ENCODE measurements at places on chromosomes 2 and 18.

- DNase-seq, result no peak
These were observed 307.9 kb downstream of the TXNL1 start for GRCh38 chr18:56330366-56331110.

GRCh38 chr2:105380432-105381100 lies 18.3 kb downstream of the FHL2 start:
- no peak for DNase-seq

DNA sequence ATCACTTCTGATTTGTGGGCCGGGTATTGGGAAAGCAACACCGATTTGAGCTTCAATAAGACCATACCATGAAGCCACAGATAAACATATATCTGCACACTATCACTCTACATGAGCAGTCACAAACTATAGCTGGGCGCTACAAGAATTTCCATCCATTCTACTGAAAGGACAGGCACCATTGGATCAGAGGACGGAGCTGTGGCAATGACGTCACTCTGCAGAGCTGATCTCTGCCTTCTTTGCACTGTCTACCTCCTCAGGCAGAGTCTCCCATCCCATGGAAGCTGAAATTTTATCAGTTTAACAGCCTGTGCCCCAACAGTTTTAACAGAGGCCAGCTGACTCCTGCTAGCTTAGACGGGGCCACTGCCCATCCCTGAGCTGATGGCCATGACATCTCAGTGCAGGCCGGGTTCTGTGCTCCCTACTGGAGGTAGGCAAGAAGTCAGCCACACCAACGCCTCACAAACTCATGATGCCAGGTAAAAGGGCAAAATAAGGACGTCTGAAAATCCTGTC lies 389.6 kb upstream of the SALL3 start:
- DNase-seq, result no peak

GRCh38 chr2:11907190-11907589 lies 160.8 kb downstream of the LPIN1 start:
- no peak for DNase-seq

DNA sequence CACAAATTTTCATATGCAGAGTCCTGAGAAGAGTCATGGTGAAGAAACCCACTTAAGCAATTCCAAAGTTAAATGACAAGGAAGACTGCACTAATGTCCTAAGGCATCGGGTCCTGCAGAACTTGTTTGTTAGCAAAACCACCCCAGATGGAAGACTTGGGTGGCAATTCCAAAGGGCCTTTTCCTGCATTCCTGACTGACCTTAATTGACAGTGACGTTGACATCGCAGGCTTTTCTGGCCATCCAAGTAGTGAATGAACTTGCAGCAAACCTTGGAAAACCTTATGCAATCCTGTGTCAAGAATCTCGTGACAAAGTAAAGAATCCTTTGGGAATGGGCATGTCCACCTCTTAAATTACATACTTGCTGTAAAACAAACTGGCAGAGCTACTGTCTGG lies 112.5 kb upstream of the SH3BP4 start:
- no peak for DNase-seq

DNA sequence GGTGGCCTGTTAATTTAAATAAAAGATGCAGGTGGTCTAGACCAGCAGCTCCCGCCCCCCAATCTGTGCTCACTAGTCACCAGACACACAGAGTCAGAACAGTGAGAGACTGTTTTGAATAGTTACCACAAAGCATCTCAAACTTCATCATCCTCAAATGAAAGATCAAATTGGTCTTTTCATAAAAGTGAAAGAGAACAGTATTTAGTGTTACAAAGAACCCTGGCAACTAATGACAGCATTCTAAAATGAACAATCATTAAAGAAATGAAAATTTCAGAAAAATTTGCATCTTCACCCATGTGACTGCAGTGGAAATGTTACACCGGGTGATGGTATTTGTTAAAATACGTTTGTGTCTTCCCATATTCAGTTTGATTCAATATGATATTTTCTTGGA lies 65.5 kb upstream of the PMAIP1 start:
- no peak for DNase-seq

GRCh38 chr18:9766076-9766481 lies 58.0 kb downstream of the RAB31 start:
- DNase-seq, result no peak

- no peak for DNase-seq
These were observed 52.8 kb upstream of the TGIF1 start for GRCh38 chr18:3397031-3397750.

DNA sequence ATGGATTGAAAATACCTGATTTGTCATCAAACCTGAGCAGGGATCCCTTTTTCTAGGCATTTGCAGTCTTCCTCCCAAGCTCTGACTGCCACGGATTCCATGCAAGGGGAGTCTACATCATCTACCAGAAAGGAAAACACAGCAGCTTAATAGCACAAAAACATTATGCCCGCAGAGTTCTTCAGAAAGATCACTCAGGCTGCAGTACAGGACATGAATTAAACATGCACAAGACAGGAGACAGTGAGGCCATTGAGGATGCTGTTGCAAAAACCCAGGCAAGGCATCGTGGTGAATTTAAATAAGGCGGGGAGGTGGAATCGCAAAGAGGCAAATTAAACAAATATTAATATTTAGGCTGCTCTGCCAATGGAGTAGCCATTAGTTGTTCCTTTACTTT lies 88.5 kb downstream of the MRPS9 start:
- no peak for DNase-seq

DNA sequence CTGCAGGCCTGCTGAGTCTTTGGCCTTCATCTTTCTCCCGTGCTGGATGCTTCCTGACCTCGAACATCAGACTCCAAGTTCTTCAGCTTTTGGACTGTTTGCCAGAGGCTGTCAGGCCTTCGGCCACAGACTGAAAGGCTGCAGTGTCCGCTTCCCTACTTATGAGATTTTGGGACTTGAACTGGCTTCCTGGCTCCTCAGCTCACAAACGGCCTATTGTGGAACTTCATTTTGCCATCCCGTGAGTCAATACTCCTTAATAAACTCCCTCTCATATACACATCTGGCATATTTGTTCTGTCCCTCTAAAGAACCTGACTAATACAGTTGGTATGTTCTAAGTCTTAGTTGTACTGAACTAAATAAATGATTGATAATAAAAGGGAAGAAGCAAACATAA lies 702.8 kb upstream of the LINC00305 start:
- DNase-seq, result peak; percentile 41

- peak; percentile 85 for DNase-seq
These were observed 901 bp downstream of the ICA1L start for GRCh38 chr2:202870431-202871299.

DNA sequence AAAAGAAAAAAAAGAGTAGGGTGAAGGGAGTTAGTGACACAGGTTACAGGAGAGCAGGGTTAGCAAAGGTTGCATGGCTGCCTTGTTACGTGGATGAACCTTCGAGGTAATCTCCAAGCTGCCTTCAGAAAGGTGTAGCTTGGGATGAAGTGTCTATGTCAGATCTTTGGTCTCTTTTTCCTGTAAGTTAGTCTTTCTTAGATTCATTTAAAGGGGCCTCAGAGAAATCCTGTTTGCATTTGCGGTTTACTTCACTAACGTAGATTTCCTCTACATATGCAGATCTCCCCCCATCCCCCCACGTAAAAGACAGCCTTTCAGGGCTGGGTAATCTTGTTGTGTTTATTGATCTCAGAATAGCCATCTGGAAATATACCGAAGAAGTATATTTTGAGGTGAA lies 83.7 kb downstream of the MTA3 start:
- DNase-seq, result no peak

GRCh38 chr2:77232909-77233425 lies 289.2 kb downstream of the LRRTM4 start:
- DNase-seq, result no peak

- DNase-seq, result no peak
These were observed 29.2 kb downstream of the ANKRD44 start for GRCh38 chr2:197281421-197281820.

- peak; percentile 50 for DNase-seq
These were observed 283.2 kb downstream of the INSIG2 start for GRCh38 chr2:118371515-118371914.

DNA sequence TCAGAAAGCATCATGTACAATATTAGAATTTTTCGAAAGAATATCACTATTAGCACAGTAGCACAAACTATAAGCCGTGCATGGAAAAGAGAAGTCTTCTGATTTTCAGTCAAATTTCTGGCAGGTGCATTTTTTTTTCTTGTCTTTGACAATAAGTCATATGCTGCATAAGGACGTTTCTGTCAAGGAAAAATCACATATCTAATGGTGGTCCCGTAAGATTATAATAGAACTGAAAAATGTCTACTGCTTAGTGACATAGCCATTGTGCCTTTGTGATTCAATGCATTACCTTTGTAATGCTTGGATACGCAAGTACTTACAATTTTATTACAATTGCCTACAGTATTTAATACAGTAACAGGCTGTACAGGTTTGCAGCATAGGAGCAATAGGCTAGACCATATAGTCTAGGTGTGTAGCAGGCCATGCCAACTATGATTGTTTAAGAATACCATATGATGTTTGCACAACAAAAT lies 329.3 kb downstream of the LRRTM4 start:
- no peak for DNase-seq

DNA sequence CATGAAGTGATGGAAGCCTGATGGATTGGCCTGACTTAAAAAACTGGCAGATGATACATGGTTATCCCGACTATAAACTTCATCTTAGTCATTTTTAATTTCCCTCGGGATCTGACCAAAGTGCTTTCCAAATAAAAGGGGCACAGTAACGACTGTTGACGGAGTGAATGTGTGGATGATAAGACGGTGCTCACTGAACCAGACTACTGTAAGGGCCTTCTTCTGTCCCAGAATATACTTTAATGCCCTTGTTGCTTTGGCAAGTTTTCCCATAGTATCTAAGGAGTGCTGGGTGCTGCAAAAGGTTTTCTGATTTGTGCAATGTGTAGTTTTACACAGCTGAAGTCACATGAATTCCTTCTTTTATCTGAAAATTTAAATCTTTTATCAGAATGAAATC lies 373.5 kb downstream of the DSEL start:
- no peak for DNase-seq

DNA sequence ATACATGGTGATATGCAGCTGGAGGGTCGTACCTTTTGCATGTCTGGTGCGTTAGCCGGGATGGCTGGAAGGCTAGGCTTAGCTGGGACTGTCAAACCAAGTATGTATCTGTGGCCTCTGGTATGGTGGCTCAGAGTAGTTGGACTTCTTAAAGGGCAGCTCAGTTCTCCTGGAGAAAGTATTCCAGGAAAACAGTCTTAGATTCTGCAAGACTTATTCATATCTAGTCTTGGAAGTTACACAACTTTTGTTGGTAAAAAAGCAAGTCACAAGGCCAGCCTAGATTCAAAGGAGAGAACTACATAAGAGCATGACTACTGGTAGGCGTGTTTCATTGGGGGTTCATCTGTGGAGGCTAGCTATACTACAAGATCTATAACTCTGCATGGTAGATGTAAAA lies 45.5 kb downstream of the EML4 start:
- no peak for DNase-seq

- no peak for DNase-seq
These were observed 858.5 kb upstream of the PIK3C3 start for GRCh38 chr18:41096504-41096903.

DNA sequence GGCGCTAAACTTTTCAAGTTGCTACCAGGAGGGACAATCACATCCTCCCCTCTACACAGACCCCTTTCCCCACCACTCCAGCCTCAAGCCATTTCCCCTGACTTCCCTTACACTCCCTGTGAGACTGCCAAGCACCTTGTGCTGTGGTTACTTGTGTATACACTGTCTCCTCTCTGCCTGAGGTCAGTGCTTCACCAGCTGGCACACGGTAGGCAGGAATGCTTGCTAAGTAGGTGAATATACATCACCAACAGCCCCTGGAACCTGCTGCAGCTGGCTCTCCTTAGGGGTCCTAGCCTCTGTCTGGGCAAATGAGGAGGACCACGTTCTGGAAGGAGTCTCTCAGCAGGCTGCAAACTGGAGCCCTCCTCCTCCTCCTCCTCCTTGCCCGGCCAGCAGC lies 38.3 kb upstream of the ACAA2 start:
- DNase-seq, result no peak

GRCh38 chr2:189147361-189147760 lies 32.2 kb downstream of the COL5A2 start:
- DNase-seq, result no peak

GRCh38 chr2:222288590-222289277 lies 10.1 kb downstream of the PAX3 start:
- no peak for DNase-seq

DNA sequence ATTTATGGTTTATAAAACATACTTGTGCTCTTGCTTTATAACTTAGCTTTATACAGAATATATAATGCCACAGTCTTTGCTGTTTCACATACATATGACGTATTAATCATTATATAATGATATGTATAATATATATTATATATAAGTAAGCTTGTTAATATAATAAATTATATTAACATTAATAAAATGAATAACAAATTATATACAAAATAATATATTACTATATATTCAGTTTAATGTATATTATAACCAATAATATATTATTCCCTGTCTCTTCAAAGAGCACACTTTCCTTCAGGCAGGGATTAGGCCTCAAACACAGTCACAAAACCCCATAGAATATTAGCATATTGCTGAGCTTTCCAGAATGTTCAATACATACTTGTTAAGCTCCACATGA lies 427.6 kb downstream of the NCKAP5 start:
- no peak for DNase-seq

- DNase-seq, result no peak
These were observed 900 bp downstream of the SLC40A1 start for GRCh38 chr2:189579585-189580186.

- DNase-seq, result no peak
These were observed 407.1 kb downstream of the CDH19 start for GRCh38 chr18:66196805-66197204.

DNA sequence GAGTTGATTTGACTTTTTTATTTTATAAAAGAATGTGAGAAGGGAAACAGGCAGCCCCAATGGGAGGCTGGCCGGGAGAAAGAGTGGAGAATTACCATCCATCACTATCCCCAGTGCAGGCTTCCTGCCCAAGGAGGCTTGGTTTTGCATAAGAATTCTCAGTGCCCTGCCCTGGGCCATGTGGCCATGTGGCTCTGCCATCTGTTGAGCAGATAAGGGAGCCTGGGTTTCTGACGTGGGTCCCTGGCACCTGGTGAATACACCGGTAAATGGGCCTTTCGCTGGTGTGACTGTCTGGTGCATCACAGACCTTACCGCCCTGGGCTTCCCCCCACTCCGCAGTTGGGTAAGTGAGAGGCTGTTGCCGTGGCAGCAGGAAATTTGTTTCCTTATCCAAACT lies 54.5 kb upstream of the TMEM163 start:
- no peak for DNase-seq

GRCh38 chr2:100238471-100238870 lies 83.8 kb downstream of the LONRF2 start:
- DNase-seq, result no peak

GRCh38 chr2:161836664-161837063 lies 212.4 kb downstream of the SLC4A10 start:
- DNase-seq, result no peak

DNA sequence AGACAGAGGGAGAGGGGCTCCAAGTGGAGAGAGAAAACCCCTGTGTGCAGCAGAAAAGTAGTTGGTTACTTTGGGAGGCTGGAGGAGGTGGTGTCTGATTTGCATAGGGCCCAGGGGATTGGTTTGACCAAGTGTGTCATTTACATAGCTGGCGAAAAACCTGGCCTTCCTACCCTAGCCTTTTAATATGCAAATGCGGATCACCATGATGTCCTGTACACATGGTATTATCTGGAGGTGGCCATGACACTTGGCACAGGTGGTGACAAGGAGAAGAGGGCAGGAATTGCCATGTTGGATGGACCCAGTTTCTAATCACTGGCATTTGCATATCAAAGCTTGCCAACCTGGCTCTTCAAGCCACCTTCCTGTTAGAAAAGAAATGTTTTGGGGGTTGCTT lies 120.8 kb upstream of the CHAC2 start:
- no peak for DNase-seq

GRCh38 chr2:127398239-127398590 lies 10.4 kb upstream of the MAP3K2 start:
- DNase-seq, result peak; percentile 77

- no peak for DNase-seq
These were observed 353.3 kb downstream of the AKAIN1 start for GRCh38 chr18:4843771-4844170.
